ENCODE measurements at places on chromosomes 7 and 10.
A peak's percentile ranks its signal among the peaks of the same experiment; 100 is the strongest.

- DNase-seq: no peak
These were observed 1.3 kb downstream of the CUTC start for GRCh38 chr10:99733366-99733765.

GRCh38 chr7:137619181-137619580 lies 227.6 kb downstream of the DGKI start:
- no peak for DNase-seq

- DNase-seq: peak; percentile 37
These were observed 176.6 kb downstream of the PARD3 start for GRCh38 chr10:34638406-34639054.

GRCh38 chr10:34255035-34255434 lies 560.1 kb downstream of the PARD3 start:
- DNase-seq: no peak

DNA sequence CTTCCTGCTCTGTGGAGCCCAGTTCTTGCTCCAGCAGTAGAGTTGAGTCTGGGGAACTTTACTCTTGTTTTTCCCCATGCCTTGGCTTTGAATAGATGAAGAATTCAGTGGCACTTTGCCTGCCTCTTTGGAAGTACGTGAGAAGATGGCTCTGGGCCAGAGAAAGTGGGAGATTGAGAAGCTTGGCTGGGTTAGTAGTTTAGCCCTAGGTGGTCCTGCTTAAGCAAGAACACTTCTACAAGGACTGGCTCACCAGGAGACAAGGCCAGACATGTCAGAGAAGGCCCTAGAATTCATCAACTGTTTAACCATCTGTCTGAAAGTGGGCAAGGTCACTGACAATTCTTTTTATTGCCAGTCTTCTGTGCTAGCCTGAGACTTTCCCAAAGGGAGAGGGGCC lies 410.3 kb downstream of the TYW1 start:
- no peak for DNase-seq

- DNase-seq: no peak
These were observed 47.8 kb downstream of the FAM20C start for GRCh38 chr7:240146-240676.

GRCh38 chr10:52187521-52188258 lies 126.4 kb upstream of the DKK1 start:
- DNase-seq: no peak

- DNase-seq: no peak
These were observed 43.7 kb downstream of the DGKB start for GRCh38 chr7:14858866-14859265.

GRCh38 chr7:22052674-22053365 lies 107.1 kb upstream of the CDCA7L start:
- no peak for DNase-seq

GRCh38 chr10:97025613-97026242 lies 160.0 kb downstream of the SLIT1 start:
- no peak for DNase-seq

DNA sequence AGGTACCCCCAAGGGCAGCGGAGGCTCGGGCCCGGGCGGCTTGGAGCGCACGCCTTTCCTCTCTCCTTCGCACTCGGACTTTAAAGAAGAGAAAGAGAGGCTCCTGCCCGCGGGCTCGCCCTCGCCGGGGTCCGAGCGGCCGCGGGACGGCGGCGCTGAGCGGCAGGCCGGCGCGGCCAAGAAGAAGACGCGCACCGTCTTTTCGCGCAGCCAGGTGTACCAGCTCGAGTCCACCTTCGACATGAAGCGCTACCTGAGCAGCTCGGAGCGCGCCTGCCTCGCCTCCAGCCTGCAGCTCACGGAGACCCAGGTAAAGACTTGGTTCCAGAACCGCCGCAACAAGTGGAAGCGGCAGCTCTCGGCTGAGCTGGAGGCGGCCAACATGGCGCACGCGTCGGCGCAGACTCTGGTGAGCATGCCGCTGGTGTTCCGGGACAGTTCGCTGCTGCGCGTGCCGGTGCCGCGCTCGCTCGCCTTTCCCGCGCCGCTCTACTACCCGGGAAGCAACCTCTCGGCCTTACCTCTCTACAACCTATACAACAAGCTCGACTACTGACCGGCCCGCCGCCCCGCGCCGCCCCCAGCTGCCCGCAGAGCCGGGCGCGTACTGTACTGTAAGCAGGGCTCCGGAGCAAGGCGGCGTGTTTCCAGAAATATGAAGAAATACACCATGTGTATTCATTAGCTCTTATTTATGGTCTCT lies 1.8 kb downstream of the HMX2 start:
- DNase-seq: no peak

DNA sequence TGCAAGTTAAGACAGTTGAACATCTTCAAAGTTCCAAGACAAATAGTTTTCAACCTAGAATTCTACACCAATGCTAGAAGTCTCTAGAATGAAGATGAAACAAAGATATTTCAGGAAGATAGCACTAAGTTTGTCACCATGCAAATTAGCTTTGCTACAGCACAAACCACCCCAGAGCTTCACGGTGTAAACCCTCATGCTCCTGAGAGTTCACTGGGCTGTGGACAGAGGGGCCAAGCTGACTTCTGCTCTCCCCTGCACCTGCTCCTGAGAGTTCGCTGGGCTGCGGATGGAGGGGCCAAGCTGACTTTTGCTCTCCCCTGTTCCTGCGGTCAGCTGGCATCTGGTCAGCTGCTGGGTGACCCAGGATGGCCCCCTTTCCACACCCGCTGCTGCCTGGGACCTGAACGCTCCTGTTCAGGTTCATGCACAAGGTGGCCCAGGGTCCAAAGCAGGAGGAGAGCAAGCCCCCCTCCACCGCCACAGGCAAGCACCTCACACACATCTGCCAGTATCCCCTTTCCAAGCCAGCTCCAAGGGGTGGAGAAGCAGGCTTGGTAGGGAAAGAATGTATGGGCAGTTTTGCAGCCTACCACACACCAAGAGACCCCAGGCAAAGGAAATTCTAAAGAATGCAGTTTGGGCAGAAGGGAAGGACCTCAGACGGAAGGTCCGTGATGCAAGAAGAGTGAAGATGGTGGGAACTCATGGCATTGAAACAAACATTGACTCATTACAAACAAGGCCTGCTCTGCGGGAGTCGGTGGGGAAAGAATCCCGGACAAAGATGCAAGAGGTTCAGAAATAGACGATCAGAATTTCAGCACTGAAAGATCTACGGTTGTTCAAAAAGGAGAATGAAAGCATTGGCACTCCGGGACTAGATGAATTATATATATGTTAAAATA lies 137.8 kb upstream of the PPP2R2D start:
- no peak for DNase-seq

- peak; percentile 51 for DNase-seq
These were observed 961 bp downstream of the SCRN1 start for GRCh38 chr7:29988424-29989256.

GRCh38 chr7:141754939-141755338 lies 9.0 kb upstream of the TAS2R3 start:
- no peak for DNase-seq

DNA sequence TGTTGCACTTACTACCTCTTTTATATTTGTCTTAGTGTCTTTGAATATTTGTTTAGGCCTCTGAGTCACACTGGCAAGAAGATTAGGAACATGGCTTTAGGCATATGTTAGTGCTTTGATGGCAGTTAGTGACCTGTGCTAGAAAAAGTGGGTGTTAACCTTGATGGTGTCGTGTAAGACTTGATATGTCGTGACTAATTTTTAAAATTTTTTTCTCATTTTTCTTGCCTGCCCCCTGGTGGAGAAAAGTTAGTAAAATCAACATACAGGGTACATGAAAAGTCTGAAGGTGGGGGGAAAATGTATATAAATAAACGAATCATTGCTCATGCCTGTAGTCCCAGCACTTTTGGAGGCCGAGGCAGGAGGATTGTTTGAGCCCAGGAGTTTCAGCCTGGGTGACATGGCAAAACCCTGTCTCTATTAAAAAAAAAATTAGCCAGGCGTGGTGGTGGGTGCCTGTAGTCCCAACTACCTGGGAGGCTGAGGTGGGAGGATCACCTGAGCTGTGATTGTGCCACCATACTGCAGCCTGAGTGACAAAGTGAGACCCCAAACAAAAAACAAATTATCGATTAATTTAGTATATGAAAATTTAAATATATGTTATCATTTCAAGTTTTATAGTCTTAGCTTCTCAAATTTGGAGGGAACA lies 44.6 kb downstream of the TAX1BP1 start:
- DNase-seq: no peak

DNA sequence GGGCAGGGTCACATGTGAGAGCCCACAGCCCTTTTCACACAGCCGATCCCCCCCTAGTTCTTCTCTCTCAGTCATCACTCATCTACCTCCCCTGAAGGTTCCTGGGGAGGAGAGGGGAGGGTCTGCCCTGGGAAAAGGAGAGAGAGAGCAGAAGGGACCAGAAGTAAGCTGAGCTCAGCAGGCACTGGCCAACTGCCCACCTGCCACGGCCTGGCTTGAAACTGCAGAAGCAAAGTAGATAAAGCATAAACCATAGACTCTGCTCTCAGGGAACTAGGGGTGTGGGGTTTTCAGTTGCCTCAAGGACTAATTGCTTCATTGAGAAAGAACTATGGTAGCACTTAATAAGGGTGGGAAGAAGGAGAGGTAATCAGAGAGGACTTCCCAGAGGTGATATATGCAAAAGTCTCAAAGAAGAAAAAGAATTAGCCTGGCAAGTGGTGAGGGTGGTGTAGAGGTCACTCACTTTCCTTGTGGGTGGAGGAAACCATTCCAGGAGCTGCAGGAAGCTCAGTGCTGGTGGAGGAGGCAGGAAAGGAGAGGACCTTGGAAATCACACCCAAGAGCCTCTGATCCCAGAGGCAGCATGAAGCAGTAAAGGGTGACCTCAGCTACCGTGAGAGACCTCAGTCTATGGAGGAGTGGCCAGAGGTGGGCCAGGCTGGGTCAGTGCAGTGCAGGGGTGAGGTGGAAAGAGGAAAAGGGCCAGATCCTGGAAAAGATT lies 17.2 kb downstream of the PILRA start:
- no peak for DNase-seq

DNA sequence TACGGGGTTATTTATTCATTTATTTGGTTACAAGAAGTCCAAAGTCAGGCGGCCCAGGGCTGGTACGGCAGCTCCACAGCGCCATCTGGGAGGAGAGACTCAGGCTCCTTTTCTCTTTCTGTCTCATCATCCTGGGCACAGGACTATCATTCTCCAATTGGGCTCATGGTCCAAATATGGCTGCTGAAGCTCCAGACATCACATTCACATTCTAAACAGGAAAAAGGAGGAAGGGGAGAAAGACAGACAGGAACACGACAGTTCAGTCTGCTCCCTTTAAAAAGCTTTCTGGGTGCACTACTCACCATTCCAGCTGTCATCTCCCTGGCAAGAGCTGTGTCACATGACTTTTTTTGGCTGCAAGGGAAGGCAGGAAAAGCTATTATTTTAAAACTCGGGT lies 74.4 kb upstream of the PDZD8 start:
- DNase-seq: no peak

- peak; percentile 1 for DNase-seq
These were observed 4.1 kb downstream of the ACBD7 start for GRCh38 chr10:15084502-15084922.

DNA sequence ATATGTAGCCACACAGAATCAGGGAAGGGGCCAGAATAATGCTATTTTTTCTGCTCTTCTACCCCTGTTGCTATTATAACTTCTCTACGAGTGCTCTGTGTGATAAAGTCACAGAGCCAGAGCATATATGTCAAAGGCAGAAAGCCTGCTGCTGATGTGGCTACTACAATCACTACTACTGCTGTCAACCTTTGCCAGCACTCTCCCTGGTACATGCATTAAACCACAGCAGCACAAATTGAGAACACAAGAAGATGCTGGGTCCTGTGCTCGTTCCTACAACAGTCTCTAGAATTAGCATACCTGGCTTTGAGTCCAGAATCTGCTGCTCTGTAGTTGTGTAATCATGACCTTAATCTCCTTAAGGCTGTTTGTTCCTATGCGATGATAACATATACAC lies 108.6 kb downstream of the SEMA3A start:
- DNase-seq: no peak

- DNase-seq: peak; percentile 5
These were observed 26.8 kb downstream of the TACR2 start for GRCh38 chr10:69389827-69390490.

- no peak for DNase-seq
These were observed 10.4 kb upstream of the USP54 start for GRCh38 chr10:73601486-73601921.

- DNase-seq: no peak
These were observed 96.4 kb downstream of the PRKG1 start for GRCh38 chr10:51170518-51171245.

- DNase-seq: no peak
These were observed 80.8 kb downstream of the PTPRE start for GRCh38 chr10:127987467-127988380.

DNA sequence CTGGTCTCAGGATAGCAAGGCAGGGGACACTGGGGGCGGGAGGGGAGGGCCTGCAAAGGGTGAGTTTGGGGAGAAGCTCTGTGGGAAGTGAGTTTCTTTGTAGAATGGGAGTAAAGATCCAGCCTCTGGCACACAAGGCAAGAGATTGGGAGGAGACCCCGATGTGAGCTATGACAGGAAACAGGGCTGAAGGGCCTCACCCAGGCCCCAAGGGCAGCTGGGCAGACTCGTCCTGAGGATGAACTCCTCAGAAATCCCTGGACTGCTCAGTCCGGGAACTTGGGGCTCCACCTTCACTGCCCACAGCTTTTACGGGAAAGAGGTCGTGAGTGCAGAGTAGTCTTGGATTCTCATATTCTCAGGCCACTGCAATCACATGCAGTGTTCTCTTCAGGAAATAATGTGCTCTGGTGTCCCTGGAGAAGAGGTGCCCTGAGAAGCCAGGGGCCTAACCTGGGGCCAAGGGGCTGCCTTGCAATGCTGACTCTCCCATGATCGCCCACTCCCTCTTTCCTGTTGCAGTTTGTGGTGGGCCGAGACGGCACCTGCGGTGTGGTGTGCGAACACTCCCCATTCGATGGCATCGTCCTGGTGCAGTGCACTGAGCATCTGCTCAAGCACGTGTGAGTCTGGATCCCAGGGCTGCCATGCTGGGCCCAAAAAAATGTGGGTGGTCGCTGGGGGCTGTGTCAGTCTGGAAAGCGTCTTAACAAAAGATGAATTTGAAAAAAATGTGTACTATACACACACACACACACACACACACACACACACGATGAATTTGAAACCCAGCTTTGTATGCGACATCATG lies 31.3 kb upstream of the C10orf53 start:
- no peak for DNase-seq

DNA sequence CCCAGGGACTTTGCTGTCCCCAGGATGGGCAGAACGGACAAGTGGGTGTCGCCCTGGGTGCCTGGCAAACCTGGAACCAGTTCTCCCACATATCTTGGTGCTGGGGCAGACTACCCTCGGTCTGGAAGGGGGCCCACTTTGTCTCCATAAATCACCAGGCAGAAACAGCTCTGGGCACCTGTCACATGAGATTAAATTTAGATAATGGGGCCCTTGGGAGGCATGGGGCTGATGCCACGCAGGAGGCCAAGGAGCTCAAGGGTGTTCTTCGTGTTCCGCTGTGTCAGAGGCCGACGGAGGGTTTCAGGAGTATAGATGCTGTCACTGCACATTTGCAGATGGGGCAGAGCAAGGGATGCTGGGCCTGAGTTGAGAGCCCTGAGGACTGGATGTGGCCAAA lies 72.7 kb downstream of the TMEM130 start:
- no peak for DNase-seq

DNA sequence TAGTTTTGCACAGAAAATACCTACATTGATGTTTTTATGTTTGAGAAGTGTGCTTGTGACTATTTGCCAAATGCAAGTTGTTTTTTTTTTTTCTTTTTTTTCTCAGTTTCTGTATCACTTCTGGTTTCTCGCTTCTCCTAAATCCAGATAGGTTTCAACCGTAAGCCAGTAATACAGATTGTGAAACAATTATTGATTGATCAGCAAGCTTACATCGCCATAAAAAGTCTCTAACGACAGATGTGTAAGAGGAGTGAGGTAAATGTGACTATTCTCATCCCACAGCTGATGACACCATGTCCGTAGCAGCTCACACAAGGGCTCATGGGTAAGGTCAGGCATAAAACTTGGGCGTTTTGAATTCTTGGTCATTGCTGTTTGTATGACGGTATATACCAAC lies 202.8 kb upstream of the AKR1E2 start:
- no peak for DNase-seq

Measured in NCI-H1105 (cell line).